Activated CD4-positive, alpha-beta T cell treated with anti-CD3 and anti-CD28 coated beads for 36 hours (primary cell): ENCODE measurements at places on chromosomes 7 and 10. TPM values are rescaled to one million over a fixed set of nuclear protein-coding genes. Genes with fewer than 3 reads are reported as not detected.

The HOXA4 gene
- 0.25 TPM for total RNA-seq

The INMT gene
- 0.07 TPM for total RNA-seq

DNA sequence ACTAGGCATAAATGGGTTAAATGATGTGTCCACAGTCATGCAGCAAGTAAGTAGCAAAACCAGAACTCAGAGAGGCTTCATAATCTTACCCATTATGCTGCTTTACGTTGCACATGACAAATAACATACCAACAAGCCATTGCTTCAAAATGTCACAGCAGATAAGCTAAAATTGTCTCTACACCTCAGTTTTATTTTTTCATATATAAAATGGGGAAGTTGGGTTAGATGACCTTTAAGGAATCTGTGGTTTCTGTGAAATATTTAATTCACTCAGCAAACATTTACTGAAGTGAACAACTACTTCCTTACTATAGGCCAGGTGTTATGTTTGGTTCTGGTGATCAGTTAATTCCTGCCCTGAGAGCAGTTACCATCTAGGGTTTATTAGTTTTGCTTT is 2.2 kb upstream of the ASCC1 start:
- H3K4me1 ChIP-seq, result peaks cover 52% of the 10 kb centered on the region
- H3K4me3 ChIP-seq, result peak overlapping the region; percentile 91
- peak overlapping the region; percentile 97 for H3K27ac ChIP-seq
- no peaks in the 10 kb centered on the region for H3K27me3 ChIP-seq

DNA sequence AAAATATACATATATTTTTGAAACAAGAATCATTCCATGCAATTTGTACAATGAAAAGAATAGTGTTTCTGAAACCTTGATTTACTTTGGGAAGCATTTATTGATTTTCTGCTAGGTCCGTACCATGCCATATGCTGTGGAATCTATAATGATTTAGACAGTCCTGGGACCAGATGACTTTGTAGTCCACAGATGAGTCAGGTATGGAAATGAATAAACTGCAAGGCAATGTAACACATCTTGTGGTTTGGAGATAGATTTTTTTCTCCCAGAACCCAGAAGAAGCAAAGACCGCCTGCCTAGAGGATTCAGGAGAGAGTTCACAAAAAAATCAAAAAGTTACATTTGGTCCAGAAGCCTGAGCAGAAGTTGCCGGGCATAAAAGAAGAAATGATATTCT is 190.4 kb downstream of the GPR37 start:
- H3K4me3 ChIP-seq, result no peak overlapping the region
- no peak overlapping the region for H3K27ac ChIP-seq
- no peaks in the 10 kb centered on the region for H3K27me3 ChIP-seq
- H3K4me1 ChIP-seq, result no peaks in the 10 kb centered on the region
- H3K36me3 ChIP-seq, result no peaks in the 10 kb centered on the region

DNA sequence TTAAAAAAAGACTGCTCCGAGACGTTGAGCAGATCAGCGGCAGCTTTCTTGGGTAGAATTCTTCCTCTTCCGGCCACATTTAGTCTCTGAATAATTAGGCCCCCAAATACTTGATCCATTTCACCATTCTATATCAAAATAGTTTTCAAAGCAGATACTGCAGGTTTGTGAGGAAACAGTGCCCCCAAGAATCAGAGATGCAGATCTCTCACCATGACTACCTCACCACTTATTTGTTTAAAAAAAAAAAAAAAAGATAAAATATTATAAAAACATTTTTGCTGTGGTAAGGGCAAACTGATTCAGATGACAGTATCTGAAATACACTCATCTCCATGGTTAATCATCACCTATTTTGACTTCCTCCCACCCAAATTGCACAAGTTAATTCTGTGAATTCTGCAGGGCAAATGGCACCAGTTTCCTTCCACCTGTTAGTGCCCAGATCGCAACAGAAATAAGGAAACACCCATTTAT is 210.4 kb downstream of the FAM107B start:
- H3K27me3 ChIP-seq, result no peaks in the 10 kb centered on the region
- H3K36me3 ChIP-seq, result peaks cover 51% of the 10 kb centered on the region
- H3K4me3 ChIP-seq, result peak overlapping the region; percentile 67

The SUN3 gene
- total RNA-seq, result not detected

- H3K27me3 ChIP-seq, result no peaks in the 10 kb centered on the region
- H3K4me3 ChIP-seq, result no peak overlapping the region
- peak overlapping the region; percentile 78 for H3K27ac ChIP-seq
- peaks cover under 1% of the 10 kb centered on the region for H3K36me3 ChIP-seq
These were observed 195.4 kb downstream of the COBL start for GRCh38 chr7:51121036-51121790.

The EEPD1 gene
- total RNA-seq, result 1.3 TPM

The LRRD1 gene
- not detected for total RNA-seq

DNA sequence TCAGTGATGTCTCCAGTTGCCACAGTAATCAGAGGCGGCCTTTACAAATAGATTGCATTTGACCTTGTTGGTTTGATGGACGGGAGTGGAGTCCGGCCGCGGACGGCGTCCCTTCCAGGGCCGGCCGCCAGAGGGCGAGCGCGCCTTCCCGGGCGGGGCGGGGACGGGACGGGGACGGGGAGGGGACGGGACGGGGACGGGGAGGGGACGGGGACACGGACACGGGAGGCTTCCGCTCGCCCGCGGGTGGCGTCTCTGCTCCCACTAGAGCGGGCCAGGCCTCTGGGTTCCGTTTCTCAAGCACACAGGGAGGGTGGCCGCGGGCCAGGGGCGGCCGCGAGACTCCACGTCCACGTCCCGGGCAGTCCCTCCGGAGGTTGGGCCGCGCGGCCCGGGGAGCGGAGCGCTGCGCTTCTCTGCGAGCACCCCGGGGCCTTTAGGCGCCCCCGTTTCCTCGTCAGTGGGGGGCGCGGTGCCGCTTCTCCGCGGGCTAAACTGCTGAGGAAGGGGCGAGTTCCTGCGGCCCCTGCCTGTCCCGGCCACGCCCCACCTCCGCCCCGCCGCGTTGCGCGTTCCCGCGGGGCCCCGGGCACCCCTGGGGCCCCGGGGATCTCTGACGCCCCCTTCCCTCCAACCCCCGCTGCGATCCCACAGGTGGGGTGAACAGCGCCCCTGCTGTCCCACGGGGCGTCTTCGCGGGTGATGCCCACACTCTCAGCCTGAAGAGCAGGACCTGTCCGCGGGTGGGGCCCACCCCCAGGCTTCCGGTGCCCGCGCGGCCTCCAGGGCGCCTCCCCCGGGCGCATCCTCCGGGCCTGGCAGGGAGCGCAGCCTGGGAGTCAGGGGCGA is 84.2 kb upstream of the MKI67 start:
- peak overlapping the region; percentile 68 for H3K4me3 ChIP-seq
- H3K4me1 ChIP-seq, result peaks cover 8% of the 10 kb centered on the region
- no peak overlapping the region for H3K27ac ChIP-seq
- H3K36me3 ChIP-seq, result no peaks in the 10 kb centered on the region
- H3K27me3 ChIP-seq, result no peaks in the 10 kb centered on the region
- DNase-seq, result peak; percentile 84

The VIPR2 gene
- 0.42 TPM for total RNA-seq

DNA sequence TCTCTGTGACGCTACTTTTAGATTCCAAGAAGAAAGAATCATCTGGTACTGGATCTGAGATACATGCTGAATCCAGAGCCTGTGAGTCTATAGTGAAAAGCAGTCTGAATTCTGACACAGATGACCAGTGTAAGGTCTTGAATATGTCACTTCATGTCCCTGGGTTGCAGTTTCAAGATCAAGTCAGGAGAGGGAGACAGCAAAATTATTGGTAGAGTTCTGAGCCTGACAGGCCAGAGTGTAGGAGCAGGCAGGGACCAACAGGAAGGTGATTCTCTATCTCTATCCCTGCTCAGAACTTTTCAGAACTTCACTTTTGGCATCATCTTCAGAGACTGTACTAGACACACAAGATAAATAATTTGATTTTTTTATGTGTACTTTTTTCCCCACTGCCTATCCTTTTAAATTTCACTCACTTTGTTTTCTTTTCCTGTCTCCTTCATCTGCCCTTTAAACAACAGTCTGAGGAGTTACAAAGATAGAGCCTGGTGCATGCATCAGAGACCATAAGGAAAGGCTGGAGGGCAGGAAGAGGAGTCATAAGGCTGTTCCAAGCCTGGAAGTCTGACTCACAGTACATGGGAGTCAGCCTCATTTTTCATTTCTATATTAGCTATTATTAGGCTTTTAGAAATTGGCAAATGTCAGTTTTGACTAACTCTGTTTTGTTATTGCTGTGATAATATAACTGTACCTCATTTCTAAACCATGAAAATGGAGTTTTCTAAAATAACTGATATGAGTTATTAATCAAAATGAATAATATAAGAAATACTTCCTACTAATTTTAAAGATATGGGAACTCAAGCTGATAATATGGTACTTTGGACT is 120.2 kb upstream of the TMEM229A start:
- H3K27me3 ChIP-seq, result no peaks in the 10 kb centered on the region
- DNase-seq, result no peak
- H3K27ac ChIP-seq, result no peak overlapping the region
- H3K4me1 ChIP-seq, result no peaks in the 10 kb centered on the region

DNA sequence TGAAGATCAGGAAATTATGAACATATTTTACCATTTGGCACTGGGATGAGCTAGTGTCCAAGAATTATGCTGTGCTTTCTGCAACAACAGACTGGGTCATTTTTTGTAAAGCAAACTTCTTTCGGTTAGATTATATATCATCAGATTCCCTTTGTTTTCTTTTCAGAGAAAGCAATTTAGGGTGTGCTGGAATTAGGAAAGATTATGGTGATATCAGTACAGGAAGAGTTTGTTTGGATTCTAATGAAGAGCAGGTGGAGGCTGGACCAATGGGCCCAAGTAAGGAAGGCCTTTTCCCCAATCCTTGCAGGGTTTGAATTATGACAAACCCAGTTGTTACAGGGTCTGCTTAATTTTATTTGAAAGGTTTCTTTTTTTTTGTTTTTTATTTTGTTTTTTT is 1092.8 kb downstream of the KCNMA1 start:
- peaks cover 2% of the 10 kb centered on the region for H3K27me3 ChIP-seq
- no peak for DNase-seq
- H3K4me3 ChIP-seq, result no peak overlapping the region
- H3K27ac ChIP-seq, result no peak overlapping the region
- H3K4me1 ChIP-seq, result no peaks in the 10 kb centered on the region
- H3K36me3 ChIP-seq, result no peaks in the 10 kb centered on the region

The STEAP1B gene
- total RNA-seq, result 0.23 TPM

The HOGA1 gene
- not detected for total RNA-seq

DNA sequence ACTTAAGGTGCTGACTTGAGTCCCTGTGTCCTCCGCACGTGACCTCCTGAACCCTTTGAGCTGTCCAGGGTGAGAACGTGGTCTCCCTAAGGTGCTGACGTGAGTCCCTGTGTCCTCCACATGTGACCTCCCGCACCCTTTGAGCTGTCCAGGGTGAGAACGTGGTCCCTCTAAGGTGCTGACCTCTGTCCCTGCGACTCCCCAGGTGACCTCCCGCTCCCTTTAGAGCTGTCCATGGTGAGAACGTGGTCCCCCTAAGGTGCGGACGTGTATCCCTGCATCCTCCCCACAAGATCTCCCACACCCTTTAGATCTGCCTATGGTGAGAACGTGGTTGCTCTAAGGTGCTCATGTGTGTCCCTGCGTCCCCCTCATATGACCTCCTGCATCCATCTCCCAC is 174.3 kb downstream of the ADARB2 start:
- H3K36me3 ChIP-seq, result no peaks in the 10 kb centered on the region
- no peak overlapping the region for H3K4me3 ChIP-seq
- no peak overlapping the region for H3K27ac ChIP-seq

DNA sequence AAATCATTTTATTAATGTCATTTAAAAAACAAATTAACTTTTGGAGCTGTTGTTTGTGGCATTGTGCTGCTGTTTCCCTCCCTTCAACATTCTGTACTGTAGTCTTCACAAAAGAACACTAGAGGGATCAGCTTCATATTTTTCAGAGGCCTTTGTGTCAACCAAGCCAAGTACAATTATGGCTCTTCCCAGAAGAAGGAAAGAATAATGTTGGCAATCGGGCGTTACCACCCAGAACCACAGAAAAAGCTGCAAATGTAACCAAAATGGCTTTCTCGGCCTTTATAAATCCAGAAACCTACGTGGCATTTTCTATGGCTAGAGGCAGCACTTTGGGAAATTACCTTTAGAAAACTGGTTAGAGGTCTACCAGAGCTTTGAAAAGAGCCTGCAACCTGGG is 98.8 kb upstream of the COL1A2 start:
- H3K4me1 ChIP-seq, result no peaks in the 10 kb centered on the region
- no peak overlapping the region for H3K4me3 ChIP-seq
- no peak for DNase-seq

The SLC26A4 gene
- total RNA-seq, result 1.5 TPM

DNA sequence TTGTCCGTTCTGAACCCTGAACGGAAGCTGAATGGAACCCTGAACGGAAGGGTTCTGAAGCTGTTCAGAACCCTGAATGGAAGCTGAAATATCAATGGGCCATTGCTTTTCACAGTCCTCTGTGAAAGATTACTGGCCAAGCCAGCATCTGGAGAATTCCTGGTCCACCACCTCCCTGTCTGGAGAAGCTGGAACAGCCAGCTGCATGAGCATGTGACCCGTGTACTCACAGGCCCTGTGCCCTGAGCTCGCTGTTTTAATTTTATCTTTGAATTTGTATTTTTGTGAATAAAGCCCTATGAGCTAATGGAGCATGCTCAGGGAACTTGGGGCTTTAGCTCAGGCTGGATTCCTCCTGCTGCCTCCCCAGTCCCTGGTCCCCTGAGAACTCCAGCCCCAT is 37.2 kb downstream of the HTRA1 start:
- DNase-seq, result no peak
- peaks cover 6% of the 10 kb centered on the region for H3K4me1 ChIP-seq
- no peaks in the 10 kb centered on the region for H3K27me3 ChIP-seq

DNA sequence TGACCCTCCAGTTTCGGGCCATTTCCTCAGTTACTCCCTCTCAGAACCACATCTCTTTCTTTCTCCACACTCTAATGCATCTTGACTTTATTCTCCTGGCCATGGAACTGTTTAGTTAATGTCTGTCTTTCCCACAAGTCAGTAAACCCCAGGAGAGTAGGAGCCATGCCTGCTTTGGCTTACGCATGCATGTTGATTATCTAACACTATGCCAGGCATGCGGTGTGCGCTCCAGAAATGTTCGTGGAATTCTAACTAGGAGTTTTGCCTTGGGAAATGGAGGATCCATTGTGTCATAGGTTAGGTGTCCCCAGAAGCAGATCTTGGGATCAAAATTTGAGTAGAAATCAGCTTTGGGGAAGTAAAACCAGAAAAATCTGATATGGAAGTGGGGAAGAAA is 308.9 kb downstream of the GRID1 start:
- DNase-seq, result no peak
- H3K27me3 ChIP-seq, result peaks cover 20% of the 10 kb centered on the region

The BTBD16 gene
- not detected for total RNA-seq

The TES gene
- 97.5 TPM for total RNA-seq
